MV-4-11 (cell line): ENCODE measurements at places on chromosomes 1 and 21.

DNA sequence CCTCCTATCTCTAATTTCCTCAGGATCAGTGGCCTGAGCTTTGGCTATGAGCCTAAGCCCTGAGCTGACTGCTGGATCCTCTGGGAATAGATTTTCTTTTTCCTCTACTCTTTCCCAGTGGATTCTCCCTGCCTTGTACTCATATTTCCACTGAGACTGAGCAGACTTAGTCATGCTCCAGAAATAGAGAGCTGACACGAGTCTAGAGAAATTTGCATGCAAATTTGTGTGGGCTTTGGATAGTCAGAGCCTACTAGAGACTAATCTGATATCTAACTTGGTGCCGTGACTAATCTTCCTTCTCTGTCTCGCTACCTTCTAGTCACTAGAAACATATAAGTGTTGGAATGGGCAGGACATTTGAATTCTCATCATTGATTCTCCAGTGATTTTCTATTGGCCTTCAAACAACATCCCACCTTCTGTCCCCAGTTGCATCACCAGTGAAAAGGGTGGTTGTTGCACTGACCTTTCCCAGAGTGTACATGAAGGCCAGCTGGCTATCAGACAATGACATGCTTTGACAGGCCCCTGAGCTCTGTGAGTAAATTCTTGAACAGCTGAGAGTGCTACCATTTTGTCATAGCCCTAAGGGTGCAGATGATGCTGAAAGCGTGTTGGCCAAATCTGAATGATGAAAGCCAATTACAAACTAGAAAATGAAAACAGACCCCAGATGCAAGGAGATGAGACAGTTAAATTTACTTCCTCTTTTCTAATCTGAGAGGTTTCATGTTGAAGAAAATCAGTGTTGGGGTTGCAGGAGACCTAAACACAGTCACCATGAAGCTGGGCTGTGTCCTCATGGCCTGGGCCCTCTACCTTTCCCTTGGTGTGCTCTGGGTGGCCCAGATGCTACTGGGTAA is at the start of gene FCRLA:
FCRLA (plus strand) TSS at position 748 of the 866 bp plus-strand sequence; CDS start at position 784, 36 bp downstream.
- DNase-seq: peak; percentile 83

GRCh38 chr1:53583021-53583867 is 124.0 kb downstream of the DMRTB1 start:
- DNase-seq: no peak

GRCh38 chr1:84611796-84612195 is 37.6 kb upstream of the CTBS start:
- DNase-seq: no peak

- no peak for DNase-seq
Measured at GRCh38 chr1:163171826-163172225, 30.9 kb downstream of the RGS5 start.

- no peak for DNase-seq
Measured at GRCh38 chr1:183571678-183572268, 18.5 kb downstream of the NCF2 start.

DNA sequence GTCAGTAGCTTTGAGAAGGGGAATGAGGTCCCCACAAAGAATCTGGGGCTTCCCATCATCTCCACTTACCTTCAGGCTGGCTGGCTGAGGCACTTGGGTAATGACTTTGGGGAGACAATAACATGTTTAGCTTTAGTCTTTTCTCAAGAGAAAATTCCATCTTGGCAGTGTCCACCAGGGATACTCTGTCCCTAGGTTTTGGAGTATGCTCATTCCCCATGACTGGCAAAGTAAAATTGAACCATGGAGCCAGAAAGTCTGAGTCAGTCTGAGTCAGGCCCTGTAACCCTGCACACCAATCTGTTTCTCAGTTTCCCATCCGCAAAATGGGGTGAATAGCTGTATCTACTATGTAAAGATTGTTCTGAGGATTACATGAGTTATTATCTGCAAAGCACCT is 28.2 kb downstream of the RUNX1 start:
- no peak for DNase-seq

DNA sequence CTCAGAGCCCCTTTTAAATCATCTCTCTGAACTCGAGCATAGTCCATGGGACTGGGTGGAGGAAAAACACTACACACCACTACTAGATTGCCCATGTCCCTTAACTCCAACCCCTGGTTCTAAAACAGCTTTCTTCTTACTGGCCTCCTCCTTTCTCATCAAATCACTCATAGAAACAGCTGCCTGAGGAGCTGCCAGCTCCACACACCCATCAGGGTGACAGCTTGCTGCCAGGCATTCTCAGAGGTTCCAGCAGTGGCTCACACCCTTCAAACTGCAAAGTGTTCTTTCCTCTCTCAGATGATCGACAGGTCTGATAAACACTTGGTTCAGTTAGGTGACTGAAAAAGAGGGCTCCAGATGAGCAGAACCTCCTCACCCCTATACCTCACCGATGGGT is 543.0 kb upstream of the PLXNA2 start:
- no peak for DNase-seq
